ENCODE measurements at places on chromosomes 7 and 10.

DNA sequence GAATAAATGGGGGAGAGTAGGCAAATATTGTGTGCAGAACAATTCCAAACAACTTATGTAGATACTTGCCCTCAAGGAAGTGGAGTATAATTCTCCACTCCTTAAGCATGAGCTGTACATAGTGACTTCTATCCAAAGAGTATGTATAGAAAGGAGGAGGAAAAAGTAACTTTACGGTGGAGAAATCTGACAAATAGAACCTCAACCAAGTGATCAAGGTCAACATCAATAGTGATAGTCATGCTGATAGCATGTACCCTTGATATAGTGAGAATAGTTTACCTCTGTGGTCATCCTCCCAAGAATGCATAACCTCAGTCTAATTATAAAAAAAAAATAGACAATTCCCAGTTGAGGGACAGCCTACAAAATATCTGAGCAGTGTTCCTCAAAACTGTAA lies 89.1 kb upstream of the NANOS1 start:
- no peak for DNase-seq

GRCh38 chr10:29951441-29951931 lies 107.9 kb downstream of the JCAD start:
- no peak for DNase-seq

DNA sequence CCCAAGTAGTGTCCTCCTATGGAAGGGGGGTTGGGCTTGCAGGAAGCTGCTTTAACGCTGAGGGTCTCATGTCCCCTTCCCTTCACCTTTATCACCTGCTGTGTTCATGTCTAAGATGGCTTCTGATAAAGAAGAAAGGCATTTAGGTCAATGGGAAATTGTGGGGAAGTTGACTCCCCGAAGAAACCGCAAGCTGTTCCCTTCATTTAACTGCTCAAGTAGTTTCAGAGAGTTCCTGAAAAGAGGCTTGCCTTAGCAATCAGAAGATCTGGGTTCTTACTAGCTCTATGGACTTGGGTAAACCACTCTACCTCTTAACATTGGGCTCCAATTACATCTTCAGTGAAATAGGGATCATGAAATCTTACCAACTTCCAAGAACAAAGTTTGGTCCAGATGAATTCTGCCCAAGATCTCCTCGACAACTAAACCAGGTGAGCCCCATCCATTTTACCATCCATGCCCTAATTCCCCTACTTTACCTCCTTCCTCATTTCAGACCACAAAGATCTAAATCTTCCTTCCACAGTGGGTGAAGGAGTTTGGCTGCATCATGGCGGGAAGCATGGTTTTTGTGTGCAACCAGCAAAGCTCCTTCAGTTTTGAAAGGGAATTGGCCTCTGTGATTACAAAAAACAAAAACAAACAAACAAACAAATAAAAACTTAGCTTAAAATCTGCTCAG lies 30.4 kb upstream of the UCN3 start:
- no peak for DNase-seq

GRCh38 chr7:30789334-30789711 lies 18.1 kb downstream of the MINDY4 start:
- no peak for DNase-seq

DNA sequence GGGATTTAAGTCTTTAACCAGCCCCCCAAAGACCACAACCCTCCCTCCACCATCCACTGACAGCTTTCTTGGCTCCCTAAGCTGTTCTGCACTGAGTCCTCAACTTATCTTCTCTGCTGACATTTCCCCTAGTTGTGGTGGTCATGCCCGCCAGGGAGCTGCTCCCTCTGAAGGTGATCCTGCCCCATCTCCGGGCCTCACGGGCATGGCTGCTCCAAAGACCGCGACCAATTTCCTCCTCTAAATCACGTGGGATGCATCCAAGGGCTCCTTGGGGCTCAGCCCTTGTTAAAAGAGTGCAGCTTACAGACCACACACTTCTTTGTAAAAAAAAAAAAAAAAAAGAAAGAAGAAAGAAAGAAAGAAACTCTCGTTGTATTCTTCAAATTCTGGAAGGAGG lies 27.1 kb upstream of the KLF6 start:
- no peak for DNase-seq

- no peak for DNase-seq
Observed at GRCh38 chr10:128035557-128035973, 90.7 kb downstream of the MKI67 start.

DNA sequence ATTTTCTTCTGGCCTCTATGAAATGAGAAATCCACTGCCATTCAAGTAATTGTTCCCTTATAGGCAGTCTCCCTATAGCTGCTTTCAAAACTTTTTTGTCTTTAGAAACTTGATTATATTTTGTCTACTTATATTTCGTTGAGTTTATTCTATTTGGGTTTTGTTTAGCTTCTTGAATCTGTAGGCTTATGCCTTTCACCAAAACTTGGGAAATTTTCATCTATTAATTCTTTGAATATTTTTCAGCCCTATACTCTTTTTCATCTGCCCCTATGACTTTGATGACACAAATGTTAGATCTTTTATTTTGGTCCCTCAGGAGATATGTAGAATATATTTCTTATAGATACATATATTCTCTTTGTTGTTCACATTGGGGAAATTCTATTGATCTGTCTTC lies 48.3 kb upstream of the HHEX start:
- DNase-seq: no peak

DNA sequence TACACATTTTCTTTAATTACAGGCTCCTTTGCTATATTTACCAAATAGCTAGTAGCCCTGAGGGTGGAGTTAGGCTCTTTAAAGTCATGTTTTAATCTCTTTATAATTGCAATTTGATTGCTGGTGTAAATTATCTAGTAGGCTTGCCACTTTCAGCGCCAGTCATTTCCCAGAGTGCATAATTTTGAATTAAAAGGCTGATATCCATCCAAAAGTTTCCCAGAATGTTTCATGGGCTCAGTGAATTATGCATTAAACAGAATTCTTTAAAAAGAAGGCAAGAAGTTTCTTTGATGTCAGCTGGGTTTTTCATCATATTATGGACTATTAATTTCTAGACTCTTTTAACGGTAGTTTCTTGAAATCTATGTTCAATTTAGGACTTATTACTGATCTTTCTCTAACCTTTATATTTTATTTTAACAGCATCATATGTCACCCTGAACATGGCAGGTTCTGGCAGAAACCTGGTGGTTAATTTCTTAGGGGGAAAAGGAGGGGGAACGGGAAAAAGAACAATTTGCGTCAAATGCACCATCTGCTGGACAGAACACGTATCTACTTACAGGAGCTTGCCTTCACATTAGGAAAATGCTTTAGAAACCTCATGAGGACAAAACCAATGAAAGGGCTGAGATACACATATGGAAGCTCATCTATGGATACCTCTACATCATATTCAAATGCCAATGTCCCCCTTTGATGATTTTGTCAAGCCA lies 171.1 kb downstream of the GRM3 start:
- DNase-seq: no peak

GRCh38 chr10:104589871-104590270 lies 51.2 kb upstream of the SORCS3 start:
- DNase-seq: no peak

GRCh38 chr10:30829901-30830300 lies 200.3 kb upstream of the LYZL2 start:
- no peak for DNase-seq

DNA sequence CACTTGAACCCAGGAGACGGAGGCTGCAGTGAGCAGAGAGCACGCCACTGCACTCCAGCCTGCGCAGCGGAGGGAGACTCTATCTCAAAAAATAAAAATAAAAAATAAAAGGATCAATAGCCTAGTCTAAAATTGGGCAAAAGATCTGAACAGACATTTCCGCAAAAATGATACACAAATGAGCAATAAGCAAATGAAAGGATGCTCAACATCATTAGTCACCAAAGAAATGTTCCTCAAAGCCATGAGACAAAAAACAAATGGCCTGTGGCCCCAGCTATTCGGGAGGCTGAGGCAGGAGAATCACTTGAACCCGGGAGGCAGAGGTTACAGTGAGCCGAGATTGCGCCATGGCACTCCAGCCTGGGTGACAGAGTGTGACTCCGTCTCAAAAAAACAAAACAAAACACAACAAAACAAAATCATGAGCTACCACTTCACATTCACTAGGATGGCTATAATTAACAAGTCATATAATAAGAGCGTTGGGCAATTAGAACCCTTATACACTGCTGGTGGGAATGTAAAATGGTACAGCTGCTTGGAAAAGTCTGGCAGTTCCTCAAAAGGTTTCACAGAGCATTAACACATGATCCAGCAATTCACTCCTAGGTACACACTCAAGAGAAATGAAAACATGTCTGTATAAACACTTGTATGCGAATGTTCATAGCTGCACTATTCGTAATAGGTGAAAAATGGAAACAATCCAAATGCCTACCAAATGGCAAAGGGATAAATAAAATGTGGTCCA lies 3.1 kb downstream of the DAGLB start:
- no peak for DNase-seq

DNA sequence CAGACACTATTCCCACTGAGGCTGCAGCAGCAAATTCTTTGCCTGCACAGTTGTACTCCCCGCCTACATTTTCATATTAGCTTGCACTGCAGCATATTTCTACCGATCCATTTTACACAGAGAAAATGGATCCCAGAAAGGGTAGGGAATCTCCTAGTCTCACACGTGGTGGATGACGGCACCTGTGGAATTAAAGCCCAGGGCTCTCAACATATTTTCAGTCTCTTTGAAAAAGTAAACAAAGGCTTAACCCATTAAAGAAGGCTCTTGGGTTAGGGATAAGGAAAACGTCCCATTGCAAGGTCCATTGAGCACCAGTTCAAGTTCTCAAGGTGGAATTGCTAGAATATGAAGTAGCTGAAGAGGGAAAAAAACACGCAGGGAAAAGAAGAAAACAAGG lies 49.4 kb upstream of the FOXI2 start:
- no peak for DNase-seq

DNA sequence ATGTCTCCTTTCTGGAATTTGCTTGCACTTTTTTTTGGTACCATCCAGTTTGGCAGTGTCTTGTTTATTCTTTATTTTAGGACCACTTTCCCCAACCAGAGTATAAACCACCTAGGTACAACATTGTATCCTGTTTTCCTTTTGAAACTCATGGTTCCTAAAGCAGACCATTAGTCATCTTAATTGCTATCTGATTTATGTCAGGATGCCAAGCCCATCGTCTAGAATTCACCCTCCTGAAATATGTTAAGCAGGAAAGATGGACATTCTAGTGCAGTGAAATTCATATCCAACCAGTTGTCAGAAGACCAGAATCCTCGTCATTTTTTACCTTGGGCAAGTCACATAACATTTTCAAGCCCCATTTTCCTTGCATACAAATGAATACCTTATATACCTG lies 223.6 kb upstream of the KMT2E start:
- DNase-seq: no peak

DNA sequence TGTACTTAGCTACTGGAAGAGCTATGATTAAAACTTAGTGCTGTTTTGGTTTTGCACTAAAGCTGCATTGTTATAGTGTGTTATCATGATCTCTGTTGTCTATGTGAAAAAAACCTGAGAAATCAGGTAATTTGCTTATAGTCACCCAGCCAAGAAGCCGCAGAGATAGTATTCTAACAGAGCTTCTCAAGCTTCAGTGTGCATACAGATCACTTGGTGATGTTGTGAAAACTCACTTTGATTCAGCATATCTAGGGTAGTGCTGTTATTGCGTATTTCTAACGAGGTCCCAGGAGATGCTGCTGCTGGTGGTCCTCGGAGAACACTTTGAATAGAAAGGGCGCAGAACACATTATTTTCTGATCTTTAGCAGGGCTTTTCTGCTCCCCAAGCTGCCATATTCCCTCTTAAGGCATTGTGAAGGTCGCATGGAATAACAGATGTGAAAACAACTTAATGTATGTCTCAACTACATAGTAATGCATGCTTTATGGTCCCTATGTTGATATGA lies 68.4 kb upstream of the PDCD4 start:
- DNase-seq: no peak

- no peak for DNase-seq
Observed at GRCh38 chr7:49773218-49773935, at the start of gene VWC2. TSS of gene VWC2 (plus strand) at chr7:49773638. CDS start at chr7:49775436, 1,798 bp downstream.

- no peak for DNase-seq
Observed at GRCh38 chr7:2644562-2645273, 12.9 kb downstream of the TTYH3 start.

DNA sequence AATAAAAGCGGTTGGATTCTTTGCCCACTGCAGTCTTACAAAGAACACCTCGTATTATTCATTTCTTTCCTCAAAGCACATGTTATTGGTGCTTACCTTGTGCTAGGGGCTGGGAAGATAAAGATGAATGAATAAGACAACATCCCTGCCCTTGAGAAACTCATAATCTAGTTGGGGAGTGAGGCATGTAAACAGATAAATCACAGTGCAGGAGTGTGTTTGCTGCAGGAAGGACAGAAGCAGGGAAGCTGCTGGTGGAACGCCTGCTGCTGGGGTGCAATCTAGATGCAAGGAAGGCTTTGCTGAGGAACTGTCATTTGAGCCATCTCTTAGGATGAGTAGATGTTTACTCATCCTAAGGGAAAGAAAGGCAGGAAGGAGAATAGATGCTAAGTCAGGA lies 135.6 kb downstream of the TMEM178B start:
- DNase-seq: no peak

GRCh38 chr7:24428676-24429075 lies 144.6 kb upstream of the PALS2 start:
- no peak for DNase-seq

DNA sequence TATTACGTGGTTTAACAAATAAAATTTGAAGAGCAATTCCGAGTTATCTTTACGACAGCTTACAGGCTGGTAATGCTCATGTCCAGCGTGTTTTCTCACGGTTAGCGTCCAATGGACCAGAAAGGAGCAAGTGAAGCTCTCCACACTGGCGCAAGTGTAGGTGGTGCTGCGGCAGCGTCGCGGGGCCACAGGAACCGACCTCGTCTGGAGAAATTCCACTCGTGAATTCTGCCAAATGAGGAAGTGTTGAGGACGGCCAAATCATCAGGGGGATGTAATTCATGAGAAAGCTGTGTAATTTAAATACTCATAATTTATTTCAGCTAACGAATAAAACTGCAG lies 350 bp upstream of the ZNF37A start:
- no peak for DNase-seq

DNA sequence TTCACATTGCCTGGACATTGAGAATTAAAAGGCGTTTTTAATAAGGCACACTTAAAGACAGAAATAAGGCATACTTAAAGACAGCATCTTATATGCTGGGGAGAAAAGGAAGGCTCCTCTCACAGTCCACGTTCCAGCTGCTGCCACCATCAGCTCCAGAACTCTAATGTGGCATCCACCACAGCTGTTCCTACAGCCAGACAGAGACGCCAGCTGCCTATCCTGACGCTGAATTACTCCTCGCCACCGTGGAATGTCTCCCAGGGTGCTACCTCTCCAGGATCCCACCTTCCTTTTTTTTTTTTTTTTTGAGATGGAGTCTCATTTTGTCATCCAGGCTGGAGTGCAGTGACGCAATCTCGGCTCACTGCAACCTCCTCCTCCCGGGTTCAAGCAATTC lies 30.8 kb downstream of the SLC37A3 start:
- DNase-seq: no peak
